NCI-H1048 (cell line): ENCODE measurements at places on chromosomes 3 and 15.

DNA sequence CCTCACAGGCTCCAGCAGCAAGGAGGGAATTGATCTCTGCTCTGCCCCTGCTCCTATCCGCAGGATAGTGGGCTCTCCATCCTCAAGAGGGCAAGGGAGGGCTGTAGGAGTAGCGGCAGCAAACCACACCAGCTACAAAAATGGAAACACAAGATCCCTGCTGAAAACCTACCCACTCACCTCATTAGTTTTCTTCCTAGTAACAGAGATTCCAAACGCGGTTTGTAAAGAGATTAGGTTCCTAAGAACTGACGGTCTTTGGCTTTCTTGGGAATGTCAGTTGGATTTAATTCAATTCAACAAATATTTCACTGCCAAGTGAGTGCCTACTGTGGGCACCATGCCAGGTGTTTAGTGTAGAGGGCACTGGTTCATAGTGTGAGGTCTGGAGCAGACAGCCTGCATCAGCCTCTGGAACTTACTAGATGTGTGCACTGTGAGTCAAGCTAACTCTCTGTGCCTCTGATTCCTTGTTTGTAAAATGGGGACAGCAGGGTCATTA lies 84.7 kb downstream of the MRPL46 start:
- DNase-seq = no peak

DNA sequence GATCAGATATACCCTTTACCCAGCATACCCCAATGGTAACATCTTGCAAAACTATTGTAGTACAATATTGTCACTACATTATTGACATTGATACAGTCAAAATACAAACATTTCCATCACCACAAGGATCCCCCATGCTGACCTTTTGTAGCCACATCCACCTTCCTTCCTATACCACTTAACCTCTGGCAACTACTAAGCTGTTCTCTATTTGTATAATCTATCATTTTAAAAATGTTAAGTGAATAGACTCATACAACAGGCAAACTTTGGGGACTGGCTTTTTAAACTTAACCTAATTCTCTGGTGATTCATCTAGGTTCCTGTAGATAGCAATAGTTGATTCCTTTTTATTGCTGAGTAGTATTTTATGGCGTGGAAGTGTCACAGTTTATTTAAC lies 29.6 kb upstream of the IFT57 start:
- no peak for DNase-seq

GRCh38 chr3:95899494-95899893 lies 914.9 kb upstream of the EPHA6 start:
- DNase-seq = no peak

DNA sequence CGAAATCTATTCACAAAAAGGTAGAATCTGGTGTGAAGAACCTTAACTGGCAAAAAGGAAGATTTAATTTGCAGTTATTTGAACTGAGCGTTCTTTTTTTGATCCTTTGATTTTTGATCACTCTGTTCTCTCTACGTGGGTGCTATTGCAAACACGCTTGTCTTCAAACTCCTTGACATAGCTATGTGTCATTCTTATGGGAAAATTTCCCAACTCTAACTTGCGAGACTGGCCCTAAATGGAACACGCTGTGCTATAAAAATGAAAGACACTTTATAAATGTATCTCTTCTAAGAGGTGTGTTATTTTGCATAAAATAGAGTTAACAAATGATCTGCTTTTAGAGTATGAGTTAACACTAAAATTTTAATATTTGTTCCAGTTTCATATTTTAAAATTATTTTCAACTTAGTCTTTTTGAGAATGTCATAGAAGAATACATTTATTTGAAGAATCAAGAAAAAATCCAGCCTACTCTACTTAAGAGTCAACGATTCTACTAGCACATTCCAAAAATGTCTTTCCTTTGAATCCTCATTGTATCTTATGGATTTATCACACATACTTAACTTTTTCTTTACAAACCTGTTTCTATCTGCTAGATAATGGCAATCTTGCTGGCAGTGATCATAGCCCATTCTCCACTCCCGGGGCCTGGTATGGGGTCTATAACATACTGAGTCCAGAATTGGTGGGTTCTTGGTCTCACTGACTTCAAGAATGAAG lies 610.0 kb upstream of the TBL1XR1 start:
- no peak for DNase-seq

DNA sequence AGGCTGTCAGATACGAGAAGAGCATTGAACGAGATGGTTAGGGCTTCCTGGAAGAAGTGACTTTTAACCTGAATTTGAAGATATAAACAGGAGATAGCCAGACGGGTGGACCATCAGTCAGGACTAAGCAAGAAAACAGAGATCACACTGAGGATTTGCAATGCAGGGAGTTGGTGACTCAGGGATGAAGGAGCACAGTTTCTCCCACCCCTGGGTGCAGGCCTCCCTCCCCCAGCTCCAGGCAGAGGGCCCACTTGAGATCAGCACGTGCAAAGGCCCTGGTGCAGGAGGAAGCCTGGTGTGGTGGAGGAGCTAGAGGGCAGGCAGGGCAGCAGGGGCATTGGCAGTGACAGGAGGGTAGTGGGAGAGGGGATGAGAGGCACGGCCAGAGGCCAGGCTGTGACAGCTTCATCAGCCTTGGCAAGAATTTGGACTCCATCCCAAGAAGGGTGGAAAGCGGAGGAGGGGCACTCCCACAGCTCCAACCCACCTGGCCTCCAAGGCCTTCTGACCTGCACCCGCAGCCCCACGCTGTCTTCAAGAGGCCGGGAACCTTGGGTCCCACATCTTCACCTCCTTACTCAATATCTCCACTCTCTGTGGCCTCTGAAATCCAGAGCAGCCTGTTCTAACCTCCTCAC lies 8.7 kb upstream of the PCSK6 start:
- no peak for DNase-seq

GRCh38 chr3:105537371-105538080 lies 170.8 kb downstream of the ALCAM start:
- no peak for DNase-seq

- no peak for DNase-seq
Measured at GRCh38 chr3:2784627-2785026, 325.5 kb downstream of the IL5RA start.
